Activated CD4-positive, CD25-positive, alpha-beta regulatory T cell (primary cell): ENCODE measurements at places on chromosomes 16 and 17.

GRCh38 chr16:52212841-52213240 is 334.1 kb downstream of the TOX3 start:
- no peak for DNase-seq

DNA sequence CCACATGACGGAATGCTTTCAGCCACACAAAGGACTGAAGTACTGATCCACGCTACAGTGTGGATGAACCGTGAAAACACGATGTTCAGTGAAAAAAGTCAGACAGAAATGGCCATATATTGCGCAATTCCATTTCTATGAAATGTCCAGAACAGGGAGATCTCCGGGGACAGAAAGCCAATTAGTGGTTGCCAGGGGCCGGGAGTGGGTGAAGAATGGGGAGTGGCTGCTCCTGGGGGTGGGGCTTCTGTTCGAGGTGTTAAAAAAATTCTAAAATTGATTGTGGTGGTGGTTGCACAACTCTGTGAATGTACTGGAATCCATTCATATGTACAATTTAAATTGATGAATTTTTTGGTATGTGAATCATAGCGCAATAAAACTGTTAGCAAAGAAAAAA is 154.8 kb upstream of the HSBP1 start:
- no peak for DNase-seq

DNA sequence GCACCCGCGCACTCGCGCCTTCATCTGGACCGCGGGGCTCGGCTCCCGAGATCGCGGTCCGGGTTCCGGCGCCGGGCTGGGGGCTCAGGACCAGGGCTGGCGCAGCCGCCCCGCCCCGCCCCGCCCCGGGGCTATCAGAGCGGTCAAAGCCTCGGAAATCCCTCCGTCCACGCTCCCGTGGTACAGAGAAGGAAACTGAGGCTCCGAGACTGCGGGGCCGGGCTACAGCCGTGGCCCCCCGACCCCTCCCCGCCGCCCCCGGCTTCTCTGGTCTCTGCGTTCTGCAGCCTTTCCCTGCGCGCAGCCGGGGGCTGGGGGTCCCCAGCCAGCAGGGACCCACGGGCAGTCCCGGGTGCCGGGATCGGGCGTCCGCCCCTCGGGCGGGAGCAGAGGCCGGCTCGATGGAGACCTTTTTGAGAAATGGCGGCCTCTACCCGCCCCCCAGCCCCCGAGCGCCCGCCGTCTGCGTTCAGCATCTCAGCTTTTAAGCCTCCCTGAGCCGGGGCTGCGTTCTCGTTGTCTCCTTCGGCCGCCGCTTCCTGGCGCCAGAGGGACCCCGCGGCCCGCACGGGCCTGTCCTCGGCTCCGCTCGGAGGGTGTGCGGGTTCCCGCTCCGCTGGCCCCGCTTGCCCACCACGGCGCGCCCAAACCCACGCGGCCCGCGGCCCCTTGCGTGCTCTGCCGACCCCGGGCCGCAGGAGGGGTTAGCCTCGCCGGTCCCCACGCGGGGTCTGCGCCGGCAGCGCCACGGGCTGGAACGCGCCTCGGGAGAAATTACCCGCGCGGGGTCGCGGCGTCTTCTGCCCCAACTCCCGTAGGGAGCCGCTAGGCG is 1.5 kb upstream of the NPTX1 start:
- no peak for DNase-seq

GRCh38 chr16:53018834-53019416 is 33.8 kb downstream of the CHD9NB start:
- DNase-seq, result no peak

- peak; percentile 33 for DNase-seq
Measured at GRCh38 chr17:17682293-17682736, 1.1 kb downstream of the RAI1 start.

- no peak for DNase-seq
Measured at GRCh38 chr16:54290833-54291655, 4.5 kb upstream of the IRX3 start.

GRCh38 chr17:37759014-37759637 is 14.3 kb upstream of the HNF1B start:
- no peak for DNase-seq

- no peak for DNase-seq
Measured at GRCh38 chr17:33628500-33629346, 335.6 kb upstream of the ASIC2 start.

DNA sequence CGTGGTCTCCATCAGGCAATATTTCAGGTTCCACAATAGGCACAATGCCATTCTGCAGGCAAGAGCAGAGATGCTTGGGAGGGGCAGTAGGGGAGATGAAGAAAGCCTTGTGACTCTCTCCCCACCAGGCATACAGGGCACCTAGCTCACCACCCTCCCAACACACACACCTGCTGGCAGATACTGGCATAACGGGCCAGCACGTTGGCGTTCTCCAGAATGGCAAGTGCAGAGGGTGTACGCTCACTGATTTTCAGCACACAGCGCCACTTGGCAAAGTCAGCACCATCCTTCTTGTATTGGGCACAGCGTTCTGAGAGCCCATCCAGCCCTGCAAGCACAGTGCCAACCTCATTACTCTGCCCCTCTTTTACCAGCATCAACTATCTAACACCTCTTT is 2.2 kb downstream of the ALDOC start:
- DNase-seq, result no peak

- no peak for DNase-seq
Measured at GRCh38 chr17:30570191-30570590, 93.0 kb downstream of the GOSR1 start.
